Cortex of kidney (tissue), 1 donor: ENCODE measurements at places on chromosomes 3 and 15.

- DNase-seq = no peak
Observed at GRCh38 chr3:75303741-75304140, 360.4 kb upstream of the FRG2C start.

DNA sequence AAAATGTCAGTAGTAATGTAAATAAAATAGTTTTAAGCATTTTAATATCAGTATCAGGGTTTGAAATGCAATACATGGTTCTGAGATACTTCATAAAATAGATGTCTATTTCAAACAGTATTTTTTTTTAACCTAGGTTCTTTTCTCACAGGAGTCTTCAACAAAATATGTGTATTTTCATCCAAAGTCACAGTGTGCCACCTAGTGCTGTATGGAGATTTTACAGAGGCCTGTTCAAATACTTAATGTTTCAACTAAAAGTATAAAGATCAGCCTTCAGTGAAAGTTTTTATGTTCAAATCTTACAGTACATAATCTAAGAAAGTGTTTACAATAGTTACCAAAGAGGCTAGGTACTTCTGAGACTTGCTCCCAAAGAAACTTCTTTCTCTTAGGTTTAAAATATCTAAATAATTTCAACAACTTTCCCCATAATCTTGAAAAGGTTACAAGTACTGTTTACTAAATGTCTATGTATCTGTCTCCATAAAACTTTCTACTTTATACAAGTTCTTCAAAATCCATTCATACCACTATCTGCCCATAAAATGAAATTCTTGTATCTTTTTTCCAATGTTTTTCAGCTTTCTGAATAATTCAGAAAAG is 38.3 kb downstream of the SCAPER start:
- no peak for DNase-seq

GRCh38 chr15:69388260-69388705 is 25.9 kb upstream of the KIF23 start:
- DNase-seq = no peak

GRCh38 chr15:31415201-31415600 is 88.6 kb downstream of the KLF13 start:
- no peak for DNase-seq

- no peak for DNase-seq
Observed at GRCh38 chr15:33138000-33138399, 56.5 kb downstream of the FMN1 start.

- DNase-seq = no peak
Observed at GRCh38 chr3:35296533-35296932, 342.8 kb upstream of the ARPP21 start.

DNA sequence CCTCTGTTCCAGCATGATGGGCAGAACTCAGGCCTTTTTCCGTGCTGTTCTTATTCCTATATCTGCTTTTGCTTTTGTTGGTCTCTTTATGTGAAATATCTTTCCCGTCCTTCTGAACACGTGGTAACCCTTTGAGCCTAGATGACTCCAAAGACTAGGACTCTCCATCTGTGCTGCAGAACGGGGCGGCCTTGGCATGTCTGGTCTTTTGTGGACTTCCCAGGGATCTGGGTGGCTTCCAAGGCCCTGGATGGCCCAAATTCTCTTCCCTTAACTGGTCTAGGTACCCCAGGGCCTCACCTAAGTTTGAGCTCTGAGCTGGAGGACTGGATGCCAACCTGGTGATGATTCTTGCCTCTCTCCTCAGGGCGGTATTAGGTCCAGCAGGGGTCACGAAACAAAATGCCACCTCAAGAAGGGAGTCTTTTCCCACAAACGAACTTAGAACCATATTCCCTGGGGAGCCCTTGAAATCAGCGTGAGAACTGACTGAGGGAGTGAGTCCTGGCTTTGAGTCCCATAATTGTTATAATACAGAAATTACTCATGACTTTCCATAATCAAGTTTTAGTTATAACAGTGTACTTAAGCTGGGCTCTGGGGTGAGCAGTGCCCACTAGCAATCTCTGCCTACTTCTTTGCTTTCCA is 13.8 kb downstream of the TLNRD1 start:
- DNase-seq = no peak
